Daoy (cell line): ENCODE measurements at places on chromosomes 2 and 18. TPM values are rescaled to one million over a fixed set of nuclear protein-coding genes. Genes with fewer than 3 reads are reported as not detected.
A peak's percentile ranks its signal among the peaks of the same experiment; 100 is the strongest.

DNA sequence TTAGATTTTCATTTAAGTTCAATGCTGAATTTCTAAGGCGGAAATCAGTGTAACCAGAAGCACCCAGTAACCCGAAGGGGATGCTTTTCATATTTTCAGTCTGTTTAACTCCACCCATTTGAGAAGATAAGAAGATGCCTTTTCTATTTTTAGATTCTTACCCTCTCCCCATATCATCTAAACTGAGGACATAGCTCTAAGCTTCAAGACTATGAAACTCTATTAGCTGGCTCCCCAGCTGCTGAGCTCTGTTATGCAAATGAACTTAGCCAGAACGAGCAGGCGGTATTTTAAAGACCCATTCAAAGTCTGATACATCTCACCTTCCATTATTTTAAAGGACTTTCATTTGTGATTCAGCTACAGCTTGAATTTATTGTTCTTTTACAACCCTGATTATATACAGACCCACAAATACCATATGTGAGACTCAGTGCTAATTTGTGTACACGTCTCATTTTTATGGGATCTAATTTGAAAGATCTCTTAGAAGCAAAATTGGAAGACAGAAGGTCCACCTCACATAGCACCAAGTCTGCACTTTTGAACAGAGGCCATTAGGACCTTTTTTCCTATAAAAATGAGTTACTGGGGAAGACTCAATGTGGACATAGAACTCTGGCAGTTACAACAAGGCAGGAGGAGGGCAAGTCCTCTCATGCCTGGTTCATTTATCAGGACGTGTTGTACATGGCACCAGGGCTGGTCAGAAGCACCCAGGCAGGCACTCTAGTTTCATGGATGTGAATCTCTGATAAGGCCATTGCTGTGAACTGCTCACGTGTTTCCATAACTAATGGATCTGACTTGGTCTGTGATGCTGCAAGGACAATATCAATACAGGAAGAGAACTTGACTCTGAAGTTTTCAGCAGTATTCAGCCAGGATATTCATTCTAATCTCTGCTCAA lies 16.3 kb downstream of the CDC42EP3 start:
- no peak for DNase-seq

DNA sequence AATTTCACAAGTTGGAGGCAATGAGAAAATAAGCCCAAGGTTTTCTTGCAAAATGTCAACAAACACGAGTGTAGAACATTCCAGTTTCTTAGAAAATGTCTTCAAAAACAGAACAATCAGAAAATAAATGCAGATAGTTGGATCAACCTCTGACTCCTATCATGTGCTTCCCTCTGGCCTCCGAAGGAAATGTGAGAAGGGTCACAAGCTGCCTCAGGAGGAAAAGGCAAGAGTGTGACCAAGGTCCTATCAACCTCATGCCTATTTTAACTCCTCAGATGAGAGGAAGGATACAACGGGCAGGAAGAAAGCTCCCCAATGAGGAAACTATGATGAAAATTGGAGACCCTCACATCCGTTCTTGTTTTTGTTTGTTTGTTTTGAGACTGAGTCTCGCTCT lies 7.9 kb downstream of the SCYGR5 start:
- DNase-seq: no peak

DNA sequence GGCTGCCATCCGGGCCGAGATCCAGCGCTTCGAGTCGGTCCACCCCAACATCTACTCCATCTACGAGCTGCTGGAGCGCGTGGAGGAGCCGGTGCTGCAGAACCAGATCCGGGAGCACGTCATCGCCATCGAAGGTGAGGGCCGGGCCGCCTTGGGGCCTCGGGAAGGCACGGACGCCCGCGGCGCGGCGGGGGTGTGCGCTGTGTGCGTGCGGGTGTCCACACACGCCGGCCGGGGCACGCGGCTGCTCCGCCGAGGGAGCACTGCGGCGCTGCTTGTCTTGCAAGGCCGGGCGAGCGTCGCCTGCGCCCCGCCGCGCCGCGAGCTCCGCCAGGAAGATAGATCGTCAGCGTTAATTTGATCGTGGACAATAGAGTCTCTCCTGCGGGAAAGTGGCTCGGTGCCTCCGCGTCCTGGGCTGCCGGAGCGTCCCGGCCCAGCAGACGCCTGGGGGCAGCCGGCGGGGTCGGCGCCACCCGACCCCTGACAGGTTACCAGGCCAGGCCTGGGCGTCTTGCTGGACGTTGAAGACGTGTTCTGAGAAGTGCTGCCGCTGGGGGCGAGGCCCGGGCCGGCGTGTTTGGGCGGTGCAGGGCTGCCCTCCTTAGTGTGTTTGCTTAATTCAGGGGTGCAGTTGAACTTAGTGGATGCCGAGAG lies 1.0 kb downstream of the AGAP1 start:
- DNase-seq: peak; percentile 53

DNA sequence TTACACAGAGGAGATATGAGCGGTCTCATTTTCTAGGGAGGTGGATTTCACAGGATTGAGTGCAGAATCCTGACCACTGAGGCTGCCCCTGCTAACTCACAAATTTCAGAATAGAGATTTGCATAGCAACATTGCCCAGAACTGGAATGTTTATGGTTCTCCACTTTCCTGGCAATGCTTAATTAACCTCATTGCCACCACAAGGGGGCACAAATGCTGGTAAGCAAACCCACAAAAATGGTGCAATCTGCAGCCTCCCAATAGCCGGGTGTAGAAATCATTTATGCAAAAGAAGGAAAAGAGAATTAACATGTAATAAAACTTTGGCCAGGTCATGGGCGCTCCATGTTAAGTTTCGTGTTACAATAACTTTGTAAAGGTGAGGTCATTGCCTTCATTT lies 112.4 kb downstream of the CYRIA start:
- DNase-seq: peak; percentile 17

DNA sequence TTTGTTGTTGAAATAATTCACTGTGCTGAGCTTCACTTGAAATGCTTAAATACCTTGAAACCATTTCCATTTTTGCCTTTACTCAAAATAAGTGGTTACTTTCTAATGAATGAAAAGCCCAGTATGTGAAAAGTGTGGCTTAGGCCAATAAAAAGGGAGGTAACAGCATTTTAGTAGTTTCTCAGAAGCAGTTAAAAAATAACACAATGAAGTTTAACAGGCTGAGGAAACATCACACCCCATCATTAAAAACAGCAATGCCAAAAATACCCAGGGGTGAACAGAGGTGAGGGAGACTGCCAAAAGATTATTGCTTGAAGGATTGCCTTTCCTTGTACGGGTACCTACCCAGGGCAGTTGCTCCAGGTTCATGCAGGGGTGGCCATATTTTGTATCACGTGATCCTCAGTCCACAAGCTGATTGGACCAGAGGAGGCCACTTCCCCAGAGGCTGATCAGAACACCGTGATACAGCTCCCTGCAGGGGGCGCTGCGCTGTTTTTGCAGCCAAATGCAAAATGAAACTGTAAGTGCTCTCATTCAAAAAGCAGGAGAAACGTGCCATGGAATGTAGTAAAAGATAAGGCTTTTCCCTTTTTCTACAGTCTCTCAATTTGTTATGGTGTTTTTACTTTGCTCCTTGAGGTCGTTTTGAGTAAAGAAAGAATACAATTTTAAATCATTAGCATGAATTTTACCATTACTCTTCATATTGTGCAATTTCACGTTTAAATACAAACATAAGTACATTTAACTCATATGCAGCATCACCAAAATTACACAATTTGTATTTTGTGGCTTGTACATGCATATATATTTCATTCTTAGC lies 70.2 kb upstream of the SH3BP4 start:
- DNase-seq: peak; percentile 96

GRCh38 chr18:11149441-11150270 lies at the start of gene PIEZO2:
TSS of gene PIEZO2 (minus strand) at chr18:11149569. CDS start at chr18:11148588, 981 bp downstream.
- DNase-seq: peak; percentile 71

Gene AGPS
- total RNA-seq: 117 and 142 TPM in 2 replicates

Gene RNF125
- 0.18 and 0.57 TPM in 2 replicates for total RNA-seq
